ENCODE measurements at places on chromosomes 1 and 21.
A peak's percentile ranks its signal among the peaks of the same experiment; 100 is the strongest.

DNA sequence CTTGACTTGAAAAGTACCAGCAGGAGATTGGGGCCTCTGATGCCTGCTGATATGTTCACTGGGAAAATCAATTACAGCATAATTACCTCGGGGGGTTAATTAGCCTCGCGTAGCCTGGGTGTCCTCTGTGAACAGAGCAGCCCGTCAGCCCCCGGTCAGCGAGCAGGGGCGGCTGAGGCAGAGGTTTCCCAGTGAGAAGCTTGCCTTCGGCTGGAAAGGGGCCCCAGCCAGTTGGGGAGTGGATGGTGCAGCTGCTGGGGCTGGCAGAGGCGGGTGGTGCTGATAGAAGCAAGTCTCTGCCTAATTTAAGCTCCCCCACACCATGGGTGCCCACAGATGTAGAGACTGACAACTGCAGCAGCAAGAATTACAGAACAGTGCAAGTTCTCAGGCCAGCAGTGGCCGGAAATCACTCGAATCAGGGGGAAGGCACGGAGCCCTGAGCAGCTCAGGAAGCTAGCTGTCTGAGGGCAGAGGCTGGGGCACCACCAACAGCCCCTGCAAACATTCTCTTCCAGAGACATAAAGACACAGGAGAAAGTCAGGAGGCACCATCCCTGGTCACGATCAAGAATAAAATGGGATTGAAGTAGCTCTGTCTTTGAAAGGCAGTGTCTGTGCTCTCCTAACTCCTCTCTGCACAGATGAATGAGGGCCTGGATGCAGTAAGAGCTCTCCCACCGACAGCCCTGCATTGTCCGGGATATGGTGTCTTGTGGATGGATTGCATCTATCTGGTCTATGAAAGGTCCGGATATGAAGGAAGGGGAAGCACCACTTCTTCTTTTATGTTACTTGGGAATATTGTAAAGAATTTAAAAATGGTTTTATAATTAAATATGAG, 166.5 kb upstream of the CD34 start:
- DNase-seq = no peak

DNA sequence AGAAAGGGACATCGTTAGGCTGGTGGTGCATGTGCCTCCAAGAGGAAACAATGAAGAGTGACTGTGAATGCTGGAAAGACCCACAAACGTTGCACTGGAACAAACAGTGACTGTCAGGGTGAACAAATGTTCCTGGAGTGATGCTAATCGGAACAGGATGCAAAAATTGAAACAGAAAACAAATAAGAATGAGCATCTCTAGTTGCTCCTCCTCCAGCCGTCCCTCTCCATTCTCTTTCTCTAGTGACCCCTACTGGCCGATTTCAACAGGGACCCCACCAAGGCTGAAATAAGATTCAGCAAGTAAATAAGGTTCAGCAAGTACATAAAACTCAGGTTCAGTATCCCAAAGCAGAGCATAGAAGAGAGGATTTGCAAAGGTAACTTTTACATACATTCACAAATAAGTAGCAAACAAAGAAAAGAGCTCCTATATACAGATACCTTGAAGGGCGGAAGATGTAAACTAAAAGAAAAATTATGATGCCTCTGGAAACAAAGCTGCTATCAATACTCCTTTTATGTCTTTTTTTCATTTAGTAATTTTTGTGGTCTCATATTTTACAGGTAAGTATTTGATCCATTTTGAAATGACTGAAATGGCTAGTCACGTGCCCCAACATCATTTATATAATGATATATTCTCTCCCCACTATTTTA, 836.1 kb upstream of the ADAMTS5 start:
- DNase-seq = no peak

GRCh38 chr1:168227620-168228019, 1.8 kb downstream of the SFT2D2 start:
- no peak for DNase-seq

- DNase-seq = no peak
These were observed 24.5 kb downstream of the AHCYL1 start for GRCh38 chr1:110008971-110009565.

DNA sequence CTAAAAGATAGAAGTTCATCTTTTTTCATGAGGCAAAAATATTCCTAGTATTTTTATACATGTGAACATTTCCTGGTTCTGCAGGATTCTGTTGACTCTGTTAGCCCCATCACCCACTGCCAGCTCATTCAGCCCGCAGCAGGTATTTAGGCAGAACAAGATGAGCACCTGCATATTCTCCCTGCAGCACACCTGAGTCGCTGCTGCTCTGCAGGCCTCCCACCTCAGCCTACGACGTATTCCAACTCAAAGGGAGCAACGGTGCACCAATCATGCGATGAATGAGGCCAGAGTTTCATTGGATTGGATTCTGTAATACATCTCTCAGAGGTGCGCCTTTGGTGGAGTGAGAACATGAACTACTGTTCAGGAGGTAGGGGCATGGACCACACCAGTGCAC, 87.6 kb downstream of the CNIH3 start:
- DNase-seq = no peak

DNA sequence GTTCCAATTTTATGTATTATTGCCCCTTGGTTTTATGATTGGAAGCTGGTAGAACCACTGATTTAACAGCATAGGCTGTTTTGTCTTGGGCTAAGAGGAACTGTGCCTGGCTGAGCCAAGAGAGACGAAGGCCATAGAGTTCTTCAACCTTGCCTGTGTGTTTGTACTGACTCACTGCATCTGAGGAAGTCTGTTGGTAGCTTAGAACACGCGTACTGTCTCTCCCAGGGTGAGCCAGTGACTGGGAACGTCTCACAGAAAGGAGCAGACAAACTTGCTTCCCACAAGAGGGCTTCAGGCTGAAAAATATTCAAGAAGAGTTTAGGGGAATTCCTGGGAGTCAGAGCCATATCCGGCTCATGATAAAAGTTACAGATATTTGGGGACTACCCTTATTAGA, 14.9 kb downstream of the TMEM51 start:
- no peak for DNase-seq

DNA sequence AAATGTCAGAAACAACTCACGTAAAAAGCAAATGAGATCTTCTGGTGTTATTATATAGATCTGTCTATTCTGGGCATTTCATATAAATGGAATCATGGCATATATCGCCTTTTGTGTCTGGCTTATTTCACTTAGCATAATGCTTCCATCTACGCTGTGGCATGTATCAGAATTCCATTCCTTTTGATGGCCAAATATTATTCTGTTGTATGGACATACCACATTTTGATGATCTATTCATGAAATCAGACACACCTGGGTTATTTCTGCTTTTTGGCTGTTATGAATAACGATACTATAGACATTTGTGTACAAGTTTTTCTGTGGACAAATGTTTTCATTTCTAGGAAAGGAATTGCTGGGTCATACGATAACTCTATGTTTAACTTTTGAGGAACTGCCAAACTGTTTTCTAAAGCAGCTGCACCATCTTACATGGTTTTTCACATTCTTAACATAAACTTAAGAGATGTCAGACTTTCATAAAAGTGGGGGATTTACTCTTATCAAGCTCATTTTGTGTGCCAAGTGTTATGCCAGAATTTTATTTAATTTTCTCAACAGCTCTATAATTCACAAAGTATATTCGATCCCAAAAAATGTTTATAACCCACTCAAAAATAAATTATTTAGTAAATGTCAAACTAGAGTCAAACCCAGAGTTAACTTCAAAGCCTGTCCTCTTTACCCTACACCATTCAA, 7.6 kb downstream of the ENAH start:
- DNase-seq = no peak

GRCh38 chr1:60126723-60127122, 53.2 kb upstream of the C1orf87 start:
- no peak for DNase-seq

DNA sequence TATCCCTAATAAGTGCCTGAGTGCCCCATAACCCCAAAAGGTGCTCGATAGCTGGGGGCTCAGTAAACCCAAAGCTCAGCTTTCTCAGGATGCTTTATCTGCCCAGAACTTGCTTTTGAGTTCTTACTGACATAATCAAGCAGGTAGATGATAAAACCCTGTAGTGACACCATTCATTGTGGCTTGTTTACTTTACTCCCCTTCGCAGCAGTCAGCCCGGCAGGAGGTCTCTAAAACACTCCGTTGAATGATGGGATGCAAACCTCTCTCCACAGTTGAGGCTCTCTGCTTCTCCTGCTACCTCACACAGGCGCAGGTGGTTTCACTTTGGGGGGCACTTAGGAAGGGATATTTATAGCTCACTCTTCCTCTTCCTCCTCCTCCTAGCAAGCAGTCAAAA, 349.4 kb downstream of the HLX start:
- no peak for DNase-seq

DNA sequence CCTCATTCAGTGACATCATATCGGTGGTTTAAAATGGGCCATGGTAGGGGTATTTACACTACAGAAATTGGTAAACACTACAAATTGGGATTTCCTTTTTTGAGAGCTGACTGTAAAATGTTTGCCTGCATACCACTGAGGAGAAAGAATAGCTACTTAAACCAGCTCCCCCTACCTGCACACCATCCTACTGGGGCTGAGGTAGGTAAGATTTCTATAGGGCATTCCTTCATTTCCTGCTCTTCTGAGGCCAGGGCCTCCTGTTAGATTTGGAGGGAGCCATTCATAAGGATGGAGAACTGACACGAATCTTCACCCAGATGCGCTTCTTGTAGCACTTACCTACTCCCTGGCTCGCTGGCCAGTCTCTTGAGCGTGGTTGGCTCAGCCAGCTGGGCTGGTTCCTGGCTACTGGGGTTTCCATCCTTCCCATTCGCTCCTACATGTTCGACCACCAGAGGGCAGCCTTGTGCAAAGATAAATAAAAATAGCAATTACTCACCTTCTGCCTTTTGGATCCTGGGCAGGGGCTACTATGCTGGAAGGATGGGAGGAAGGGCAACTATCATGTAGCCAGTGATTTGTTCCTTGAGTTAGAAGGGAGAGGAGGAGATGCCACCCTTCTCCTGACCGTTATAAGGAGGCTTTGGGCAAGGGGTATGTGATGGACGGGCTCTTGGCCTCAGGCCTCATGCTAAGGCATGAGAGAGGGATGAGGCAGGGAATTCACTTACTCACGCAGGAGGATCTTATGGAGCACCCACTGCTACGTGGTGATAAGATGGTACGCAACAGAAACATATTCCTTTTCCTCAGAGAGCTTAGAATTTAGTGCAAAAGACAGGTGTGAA, 10.7 kb downstream of the OPTC start:
- DNase-seq = peak; percentile 81

GRCh38 chr1:109255097-109255651, 5.8 kb downstream of the CELSR2 start:
- no peak for DNase-seq

DNA sequence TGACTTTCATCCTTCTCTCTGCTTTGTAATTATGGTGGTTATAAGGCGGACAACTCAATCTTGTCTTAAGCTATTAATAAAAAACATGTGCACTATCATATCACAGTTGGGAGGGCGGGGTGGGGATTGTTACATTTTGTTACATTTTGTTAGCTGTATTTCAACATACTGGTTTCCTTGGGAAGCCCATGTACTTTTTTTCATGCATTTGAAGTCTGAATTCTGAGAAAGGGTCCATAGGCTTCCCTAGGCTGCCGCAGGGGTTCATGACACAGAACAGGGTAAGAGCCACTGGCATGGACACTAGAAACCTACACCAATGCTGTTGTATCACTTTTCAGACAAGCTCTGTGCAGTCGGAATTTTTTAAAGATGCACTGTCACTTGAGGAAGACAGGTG, 178.8 kb downstream of the ETS2 start:
- no peak for DNase-seq

- no peak for DNase-seq
These were observed 6.4 kb downstream of the C1orf116 start for GRCh38 chr1:207026104-207026534.
